ENCODE measurements at places on chromosomes 11 and 22.
A peak's percentile ranks its signal among the peaks of the same experiment; 100 is the strongest.

DNA sequence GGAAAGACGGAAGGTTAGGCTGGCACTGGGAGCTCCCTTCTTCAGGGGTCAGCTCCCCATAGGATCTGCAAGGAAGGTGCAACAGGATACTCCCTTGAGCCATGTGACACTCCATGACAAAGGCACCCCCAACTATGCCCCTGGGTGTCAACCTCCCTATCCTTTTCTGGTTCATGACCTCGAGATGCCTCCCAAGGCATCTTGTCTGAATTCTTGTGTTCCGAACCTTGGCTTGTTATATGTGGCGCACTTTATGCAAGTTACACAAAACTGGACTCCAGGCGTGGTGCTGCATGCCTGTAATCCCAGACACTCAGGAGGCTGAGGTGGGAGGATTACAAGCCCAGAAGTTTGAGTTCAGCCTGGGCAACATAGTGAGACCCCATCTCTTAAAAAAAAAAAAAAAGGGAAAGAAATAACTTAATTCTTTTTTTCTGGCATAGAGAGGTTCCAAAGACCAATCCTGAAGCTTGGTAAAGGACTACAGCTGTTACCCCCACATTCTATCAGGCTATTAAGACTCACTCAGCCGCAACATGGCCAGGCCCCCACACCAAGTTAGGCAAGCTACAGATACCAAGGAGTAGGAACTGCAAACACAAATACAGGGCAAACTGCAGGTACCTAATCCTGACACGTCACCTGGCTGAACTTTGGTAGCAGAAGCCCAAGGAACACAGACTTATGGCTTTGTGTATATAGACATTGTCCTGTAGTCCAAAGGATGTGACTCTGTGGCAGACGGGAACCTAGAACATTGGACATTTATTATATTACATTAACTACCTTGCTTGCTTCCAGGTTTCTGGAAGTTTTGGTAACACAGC lies 1.4 kb downstream of the C11orf24 start:
- DNase-seq = peak; percentile 72

GRCh38 chr22:39247361-39247760 lies 2.6 kb upstream of the PDGFB start:
- no peak for DNase-seq

DNA sequence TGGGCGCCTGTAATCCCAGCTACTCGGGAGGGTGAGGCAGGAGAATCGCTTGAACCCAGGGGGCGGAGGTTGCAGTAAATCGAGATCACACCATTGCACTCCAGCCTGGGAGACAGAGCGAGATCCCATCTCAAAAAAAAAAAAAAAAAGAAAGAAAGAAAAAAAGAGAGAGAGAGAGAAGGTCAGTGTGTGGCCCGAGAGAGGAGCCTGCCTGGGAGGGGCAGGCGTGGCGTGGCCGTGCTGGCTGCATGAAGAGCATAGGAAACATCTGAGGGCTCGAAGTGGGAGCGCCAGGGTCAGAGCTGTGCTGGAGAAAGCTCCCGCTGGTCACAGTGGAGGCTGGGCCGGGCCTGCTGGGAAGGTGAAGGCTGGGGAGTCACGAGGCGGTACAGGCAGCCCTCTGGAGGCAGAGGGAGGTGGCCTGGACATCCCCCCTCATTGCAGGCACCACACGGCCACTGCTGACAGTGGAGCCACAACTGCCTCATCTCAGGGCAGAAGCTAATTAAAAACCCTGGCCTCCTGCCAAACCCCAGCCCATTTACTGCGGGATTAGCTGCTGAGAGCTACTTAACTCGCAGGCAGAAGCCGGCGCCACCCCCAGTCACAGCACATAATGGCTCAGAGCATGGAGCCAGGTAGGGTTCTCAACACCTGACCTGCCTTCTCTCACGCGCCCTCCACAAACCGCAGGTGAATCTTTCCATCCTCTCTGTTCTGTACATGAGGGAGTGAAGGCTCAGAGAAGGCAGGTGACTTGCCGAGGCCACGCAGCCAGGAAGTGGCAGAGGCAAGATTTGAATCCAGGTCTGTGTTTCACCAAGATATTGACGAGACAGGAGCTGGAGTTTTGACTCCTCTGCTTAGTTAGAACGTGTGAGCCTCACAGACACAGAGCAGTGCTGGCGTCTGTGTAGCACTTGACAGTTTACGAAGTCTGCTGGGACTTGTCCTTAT lies 32.6 kb downstream of the NFAM1 start:
- DNase-seq = peak; percentile 30

DNA sequence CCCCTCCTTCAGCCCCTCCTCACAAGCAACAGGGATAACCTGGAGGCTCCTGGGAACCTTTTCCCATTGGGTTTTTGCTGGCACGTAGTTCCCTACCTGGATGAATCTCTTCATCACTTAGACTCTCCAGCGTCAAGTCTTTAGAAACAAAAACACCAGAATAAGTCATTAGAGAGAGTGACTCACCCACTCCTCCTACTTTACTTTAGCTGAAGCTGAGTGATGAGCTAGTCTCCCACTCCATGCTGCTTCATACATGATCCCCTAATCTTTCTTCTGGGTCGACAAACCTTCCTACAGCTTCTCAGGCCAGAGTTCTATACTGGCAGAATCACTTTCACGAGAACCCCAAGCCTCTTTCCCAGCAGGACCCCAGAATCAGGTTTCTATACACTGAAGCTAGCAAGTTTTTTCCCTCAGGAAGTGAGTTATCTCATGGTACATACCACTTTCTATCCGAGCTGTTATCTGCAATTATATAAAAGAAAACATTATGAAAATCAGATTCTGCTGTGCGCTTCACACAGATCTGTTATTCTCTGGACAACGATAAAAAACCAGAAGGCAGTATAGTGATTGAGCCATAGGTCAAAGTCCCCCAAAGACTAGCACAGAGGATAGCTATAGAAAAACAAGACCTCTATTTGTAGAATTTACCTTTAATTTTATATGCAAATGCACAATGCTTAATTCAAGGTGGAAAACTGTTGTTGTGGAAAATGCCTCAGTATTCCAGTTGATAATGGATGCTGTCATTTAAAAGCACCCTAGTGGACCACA lies 18.7 kb downstream of the DRICH1 start:
- no peak for DNase-seq

DNA sequence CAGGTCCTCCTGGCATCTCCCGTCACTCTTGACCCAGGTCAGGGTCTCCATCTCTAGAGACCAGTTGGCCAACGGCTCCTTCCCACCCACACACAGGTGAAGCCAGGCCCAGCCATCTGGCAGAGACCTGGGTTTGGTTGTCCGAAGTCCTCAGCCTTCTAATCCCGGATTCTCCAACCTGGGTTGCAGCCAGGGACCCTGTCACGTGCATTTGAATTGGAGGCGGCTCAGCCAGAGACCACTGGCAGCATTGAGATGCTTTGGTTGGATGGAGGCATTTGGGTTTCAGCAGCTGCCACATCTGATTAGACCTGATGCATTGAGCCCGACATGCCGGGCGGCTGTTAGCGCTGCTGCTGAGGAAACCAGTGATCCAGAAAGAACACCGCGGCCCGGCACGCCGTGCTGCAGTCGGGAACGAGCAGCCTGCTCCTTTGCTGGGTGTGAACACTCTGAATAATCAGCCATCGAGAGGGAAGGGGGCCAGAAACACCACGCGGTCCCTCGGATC lies 163.2 kb downstream of the BRD1 start:
- DNase-seq = no peak

- no peak for DNase-seq
These were observed 121.5 kb downstream of the MAML2 start for GRCh38 chr11:96221244-96222070.

DNA sequence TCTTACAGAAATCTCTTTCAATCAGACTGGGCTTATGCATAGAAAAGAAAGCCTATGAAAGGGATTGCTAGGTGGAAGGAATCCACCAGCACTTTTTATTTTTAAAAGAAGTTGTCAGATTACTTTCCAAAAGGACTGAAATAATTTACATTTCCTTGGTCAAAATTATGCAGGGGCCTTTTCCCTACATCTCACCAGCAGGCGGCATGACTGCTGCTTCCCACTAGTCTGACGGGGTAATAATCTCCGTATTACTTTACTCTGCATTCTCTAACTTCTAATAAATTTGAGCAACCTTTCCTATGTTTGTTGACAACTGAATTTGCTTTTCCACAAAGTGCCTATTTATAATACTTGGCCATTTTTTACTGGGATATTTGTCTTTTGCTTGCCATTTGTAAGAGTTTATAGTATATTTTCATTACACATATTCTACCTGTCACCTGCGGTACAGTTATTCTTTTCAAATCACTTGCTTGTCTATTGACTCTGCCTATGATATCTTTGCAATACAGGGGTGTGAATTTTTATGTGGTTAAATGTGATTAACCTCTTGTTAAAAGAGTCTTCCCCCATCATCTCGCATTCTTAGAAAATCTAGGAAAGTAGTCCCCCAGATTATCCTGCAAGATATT lies 51.9 kb upstream of the USP47 start:
- DNase-seq = peak; percentile 39

GRCh38 chr11:35144136-35144741 lies 5.3 kb downstream of the CD44 start:
- peak; percentile 56 for DNase-seq

DNA sequence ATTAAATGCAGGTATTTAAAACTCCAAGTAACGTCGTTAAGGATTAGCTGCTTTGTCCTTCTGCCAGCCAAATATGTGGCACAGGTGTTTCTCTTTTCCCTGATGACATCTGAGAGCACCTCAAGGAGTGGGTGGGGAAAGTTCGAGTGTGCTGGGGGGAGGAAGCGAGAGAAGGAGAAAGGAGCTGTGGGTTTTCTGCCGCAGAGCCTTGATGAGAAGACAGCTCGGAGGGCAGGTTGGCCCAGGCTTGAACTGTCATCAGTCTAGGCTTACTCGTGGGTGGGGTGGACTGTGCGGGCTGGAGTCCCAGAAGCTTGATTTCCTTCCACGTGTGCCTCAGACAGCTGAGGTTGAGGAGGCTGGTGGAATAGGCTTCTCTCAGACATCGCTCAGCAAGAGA lies 15.2 kb upstream of the SORL1-AS1 start:
- no peak for DNase-seq

DNA sequence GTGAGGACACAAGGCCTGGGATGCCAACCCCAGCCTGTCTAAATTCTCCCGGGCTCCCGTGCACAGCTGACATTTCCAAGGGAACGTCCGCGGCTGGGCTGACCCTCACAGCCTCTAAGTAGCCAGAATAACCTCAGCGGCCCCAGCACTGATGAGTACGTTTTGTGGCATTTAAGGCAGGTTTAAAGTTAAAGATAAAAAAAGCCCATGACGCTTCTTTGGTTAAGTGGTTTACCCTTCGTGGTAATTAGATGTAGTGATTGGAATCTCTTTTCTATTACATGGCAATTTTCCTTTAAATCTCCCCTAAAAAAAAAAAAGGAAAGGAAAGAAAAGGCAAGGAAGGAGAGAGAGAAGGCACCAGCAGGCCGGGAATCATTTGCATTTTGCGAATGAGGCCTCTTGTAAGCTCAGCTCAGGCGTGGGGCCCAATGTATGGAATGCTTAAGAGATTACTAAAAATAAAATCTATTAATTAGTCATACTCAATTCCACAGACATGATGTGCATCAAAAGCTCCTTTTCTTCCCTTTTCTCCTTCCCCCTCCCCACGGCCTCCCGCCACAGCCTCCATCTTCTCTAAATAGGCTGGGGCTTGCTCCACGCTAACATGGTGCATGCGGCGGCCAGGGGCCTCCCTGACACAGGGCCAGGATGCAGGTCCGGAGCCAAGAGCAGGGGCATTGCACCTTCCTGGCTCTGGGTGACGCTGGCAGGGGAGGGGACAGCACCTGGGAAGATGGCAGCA lies 44.1 kb downstream of the MACROD1 start:
- no peak for DNase-seq

DNA sequence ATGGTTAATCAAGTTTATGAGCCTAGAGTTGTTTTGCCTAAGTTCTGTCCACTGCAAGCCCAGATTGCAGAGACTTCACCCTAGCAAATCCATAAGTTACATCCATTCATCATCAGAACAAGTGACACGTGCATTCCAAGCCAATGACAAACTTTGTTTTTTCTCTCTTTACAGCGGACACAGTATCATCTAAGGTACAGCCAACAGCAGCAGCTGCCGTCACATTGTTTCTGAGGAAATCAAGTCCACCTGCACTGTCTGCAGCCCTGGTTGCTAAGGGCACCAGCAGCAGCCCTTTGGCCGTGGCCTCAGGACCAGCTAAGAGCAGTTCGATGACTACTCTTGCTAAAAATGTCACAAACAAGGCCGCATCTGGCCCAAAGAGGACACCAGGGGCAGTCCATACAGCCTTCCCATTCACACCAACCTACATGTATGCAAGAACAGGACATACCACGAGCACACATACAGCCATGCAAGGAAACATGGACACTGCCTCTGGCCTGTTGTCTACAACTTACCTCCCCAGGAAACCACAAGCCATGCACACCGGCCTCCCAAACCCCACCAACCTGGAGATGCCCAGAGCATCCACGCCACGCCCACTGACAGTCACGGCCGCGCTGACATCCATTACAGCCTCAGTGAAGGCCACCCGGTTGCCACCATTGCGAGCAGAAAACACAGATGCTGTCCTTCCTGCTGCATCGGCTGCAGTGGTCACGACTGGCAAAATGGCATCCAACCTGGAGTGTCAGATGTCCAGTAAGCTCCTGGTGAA lies 155.8 kb downstream of the C11orf91 start:
- no peak for DNase-seq

DNA sequence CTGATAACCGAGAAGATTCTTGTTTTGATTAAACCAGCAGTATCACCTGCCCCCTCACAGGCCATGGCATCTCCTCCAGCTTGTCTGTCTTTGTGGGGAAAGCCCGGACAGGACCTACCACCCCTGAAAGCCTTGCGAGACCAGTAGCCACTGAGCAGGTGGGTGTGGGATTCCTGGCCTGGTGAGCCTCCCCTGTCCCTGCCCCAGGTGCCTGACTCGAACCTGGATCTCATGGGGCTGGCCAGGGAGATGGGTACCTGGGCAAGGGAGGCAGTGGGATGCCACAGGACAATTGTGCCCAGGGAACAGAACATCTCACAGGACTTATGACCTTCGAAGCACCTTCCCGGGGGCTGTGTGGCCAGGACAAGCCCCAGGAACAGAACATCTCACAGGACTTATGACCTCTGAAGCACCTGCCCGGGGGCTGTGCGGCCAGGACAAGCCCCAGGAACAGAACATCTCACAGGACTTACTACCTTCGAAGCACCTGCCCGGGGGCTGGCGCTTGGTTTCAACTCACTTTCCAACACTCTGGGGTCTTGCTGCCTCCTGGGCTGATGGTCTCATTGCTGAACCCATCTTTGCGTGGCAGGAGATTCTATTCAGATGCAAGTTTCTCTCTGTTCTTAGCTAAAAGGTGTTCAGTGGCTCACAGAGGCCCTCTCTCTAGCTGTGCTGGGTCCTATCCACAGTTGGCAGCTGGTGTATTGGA lies 854.5 kb downstream of the BRD1 start:
- no peak for DNase-seq

DNA sequence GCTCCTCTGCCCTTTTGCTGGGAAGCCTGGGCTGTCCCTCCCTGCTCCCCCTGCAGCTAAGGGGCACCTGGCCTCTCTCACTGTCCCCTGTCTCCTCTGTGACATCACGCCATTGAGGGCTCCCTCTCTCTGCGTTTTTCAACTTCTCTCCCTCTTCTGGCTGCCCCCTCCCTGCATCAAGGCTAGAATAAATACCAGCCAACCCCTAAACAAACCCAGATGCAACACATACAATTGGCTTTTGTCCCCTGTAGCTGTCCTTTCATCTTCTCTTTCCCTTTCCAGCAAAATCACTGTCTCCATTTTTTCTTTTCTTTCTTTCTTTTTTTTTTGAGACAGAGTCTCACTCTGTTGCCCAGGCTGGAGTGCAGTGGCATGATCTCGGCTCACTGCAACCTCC lies 3.3 kb upstream of the MIEF1 start:
- no peak for DNase-seq

- peak; percentile 10 for DNase-seq
These were observed 7.3 kb upstream of the OR51A2 start for GRCh38 chr11:4962816-4963215.

GRCh38 chr11:103683576-103683975 lies 352.9 kb upstream of the DDI1 start:
- no peak for DNase-seq
